ENCODE measurements at places on chromosomes 12 and 14.

- no peak for DNase-seq
Observed at GRCh38 chr12:28440081-28440608, 249.9 kb downstream of the CCDC91 start.

DNA sequence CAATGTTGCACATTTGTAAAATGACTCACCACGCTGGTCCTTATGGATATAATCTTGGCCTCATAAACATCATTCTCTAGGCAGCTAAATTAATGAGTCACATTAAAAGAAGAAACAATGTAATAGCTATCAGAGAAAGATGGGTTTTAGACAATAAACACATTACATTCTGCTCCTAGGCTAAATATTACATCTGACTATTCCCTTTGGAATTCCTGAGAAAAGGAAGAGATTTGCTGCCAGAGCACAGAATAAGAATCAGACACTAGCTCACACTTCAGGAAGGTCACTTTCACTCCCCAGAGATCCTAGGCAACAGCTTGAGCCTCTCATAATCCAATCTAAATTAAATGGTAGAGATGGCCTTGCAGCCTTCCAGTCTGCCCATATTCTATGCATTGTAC is 218.2 kb downstream of the PTPRO start:
- DNase-seq: no peak

- DNase-seq: no peak
Observed at GRCh38 chr12:52980096-52980649, 26.1 kb upstream of the EIF4B start.

DNA sequence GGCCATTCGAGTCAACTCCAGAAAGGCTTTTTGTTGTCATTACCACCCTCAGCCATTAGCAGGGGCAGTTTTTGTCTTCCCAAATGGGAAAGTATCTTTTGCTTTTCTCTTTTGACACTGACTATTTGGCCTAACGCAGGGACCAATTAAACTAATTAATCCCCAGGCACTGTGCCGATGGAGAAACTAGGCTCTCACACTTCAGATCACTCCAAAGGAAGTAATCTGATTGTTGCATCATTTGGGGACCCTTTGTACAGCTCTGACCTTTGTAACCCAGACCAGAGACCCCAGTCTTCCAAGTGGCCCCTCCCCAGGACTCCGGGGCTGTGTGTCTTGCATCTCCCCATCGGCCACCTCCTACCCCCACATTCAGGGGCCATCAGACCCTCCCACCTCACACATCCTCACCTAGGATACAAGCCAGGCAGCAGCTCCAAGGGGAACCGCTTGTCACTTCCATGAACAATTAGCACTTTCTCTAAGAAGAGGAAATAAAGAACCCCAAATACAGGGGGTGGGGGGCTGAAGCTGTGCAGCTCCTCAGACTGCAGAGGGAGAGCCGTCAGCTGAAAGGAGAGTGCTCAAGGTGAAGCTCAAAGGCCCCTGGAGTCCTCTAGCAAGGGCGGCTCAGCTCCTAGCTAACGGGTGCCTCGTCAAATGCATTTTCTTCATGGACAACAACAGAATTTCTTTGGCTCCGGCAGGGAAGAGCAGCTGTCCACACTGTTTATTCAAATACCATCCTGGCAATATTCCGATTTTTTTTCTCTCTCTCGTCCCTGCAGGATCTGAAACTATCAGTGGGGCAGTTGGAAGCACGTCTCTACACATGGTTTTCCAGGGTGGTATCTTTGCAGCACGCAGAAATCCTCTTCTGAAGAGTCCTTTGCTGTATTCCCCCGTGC is 64.3 kb upstream of the DIO3 start:
- DNase-seq: no peak

DNA sequence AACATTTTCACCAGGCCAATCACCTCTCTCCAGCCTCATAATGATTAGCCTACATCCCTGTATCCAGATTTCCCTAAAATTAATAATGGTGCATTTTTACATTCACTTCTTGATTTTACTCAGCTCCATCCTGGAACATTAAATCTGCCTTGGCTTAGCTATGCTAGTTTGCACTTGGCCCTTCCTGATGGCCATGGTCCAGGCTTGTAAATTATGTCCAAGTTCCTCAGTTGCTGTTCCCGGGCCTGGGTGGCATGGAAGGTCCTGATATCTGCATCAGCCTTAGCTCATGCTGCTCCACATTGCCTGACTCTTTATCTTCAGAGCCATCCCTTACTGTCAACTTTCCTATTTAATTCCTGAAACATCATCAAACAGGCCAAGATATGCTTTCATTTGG is 11.1 kb upstream of the METTL17 start:
- no peak for DNase-seq

- no peak for DNase-seq
Observed at GRCh38 chr14:63918411-63918810, 65.6 kb downstream of the SYNE2 start.

GRCh38 chr12:20369305-20370013 is 1.1 kb downstream of the PDE3A start:
- DNase-seq: no peak

DNA sequence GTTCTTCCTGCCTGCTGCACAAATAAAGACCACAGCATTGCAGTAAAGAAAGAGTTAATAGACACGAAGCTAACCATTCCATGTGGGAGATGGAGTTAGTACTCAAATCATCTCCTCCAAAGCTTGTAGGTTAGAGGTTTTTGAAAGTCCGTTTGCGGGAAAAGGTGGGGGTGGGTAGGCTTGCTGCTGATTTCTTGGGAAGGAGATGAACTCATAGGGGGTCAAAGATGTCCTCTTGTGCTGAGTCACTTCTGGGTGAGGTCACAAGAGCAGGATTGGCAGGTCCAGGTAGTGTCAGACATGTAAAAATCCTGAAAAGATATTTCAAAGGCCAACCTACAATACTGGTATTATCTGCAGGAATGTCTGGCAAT is 66.4 kb downstream of the PTHLH start:
- DNase-seq: no peak

DNA sequence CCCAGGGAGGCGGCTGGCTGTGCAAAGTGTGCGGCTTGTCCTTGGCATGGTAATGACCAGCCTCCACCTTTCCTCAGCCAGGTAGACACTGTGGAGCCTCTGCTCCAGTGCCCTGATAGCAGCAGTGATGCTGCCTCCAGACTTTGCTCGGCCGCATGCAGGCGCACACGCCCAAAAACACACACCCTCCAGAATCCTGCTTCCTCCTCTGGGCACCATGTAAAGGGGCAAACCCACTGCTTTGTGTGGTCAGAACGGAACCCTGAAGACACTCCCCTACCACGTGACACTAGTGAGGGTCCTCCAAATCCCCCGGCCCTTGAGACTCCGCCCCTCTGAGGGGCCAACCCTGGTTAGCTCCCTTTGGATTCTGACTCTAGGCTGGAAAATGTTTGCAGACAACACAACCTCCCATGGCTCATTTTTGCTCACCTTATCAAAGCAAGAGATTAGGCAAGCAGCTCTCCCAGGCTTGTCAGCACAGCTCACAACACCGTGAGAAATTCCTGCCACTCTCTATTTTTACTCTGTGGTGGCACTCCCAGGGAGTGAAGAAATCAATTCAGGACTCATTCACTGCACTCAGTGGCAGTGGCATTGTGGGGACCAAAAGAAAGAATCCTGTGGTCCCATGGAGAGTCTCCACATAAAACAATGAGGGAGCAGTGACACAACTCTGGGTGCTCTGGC is 4.5 kb downstream of the KRT77 start:
- DNase-seq: no peak

- DNase-seq: no peak
Observed at GRCh38 chr12:50291377-50291776, 8.1 kb upstream of the LIMA1 start.

GRCh38 chr12:110371408-110372055 is 32.0 kb downstream of the ANAPC7 start:
- DNase-seq: no peak

GRCh38 chr12:46269429-46270241 is 792 bp upstream of the SLC38A1 start:
- DNase-seq: peak; percentile 38

GRCh38 chr12:132268674-132269073 is 60.7 kb downstream of the GALNT9 start:
- no peak for DNase-seq

- no peak for DNase-seq
Observed at GRCh38 chr12:24864796-24865125, 84.1 kb downstream of the BCAT1 start.

GRCh38 chr12:118359541-118359915 is 13.2 kb downstream of the TAOK3 start:
- DNase-seq: no peak

DNA sequence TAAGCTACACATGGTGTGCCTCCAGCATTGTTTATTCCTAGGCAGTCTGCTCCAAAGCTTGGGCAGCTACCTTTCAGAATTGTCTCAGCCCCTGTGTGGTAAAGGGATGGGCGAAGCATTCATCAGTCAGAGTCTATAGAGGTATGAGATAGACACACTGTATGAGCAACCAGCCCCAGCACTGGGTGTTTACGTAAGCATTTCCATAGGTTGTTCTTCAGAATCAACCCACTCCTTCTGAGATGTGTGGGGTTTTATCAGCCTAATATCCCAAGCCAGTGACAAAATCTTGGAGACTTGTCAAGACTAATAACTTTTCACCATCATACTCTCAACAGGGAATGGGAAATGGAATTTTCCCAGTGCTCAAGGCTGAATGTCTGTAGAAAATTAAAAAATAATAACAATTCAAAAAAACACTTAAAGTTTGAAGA is 98.2 kb downstream of the BTG1 start:
- DNase-seq: no peak

GRCh38 chr14:48536318-48536717 is 860.9 kb upstream of the MDGA2 start:
- DNase-seq: no peak

DNA sequence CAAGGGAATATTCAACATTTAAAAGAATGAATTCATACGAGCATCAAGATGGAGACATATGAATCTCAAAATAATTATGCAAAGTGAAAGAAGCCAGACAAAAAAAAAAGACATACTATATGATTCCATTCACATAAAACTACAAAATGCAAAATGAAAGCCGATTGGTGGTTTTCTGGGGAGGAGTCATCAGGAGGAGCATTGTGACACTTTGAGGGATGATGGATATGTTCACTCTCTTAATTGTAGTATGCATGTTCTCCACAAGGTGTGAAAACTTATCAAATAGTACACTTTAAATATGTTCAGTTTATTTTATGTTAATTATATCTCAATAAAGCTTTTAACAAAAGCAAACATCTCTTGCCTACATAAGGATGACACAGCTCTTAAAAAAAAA is 13.5 kb downstream of the OLR1 start:
- no peak for DNase-seq

GRCh38 chr12:2834581-2835491 is at the start of gene NRIP2:
TSS of gene NRIP2 (minus strand) at chr12:2835035. CDS start at chr12:2834983, 52 bp downstream.
- DNase-seq: no peak

- no peak for DNase-seq
Observed at GRCh38 chr12:104243551-104243950, 28.0 kb downstream of the TXNRD1 start.

DNA sequence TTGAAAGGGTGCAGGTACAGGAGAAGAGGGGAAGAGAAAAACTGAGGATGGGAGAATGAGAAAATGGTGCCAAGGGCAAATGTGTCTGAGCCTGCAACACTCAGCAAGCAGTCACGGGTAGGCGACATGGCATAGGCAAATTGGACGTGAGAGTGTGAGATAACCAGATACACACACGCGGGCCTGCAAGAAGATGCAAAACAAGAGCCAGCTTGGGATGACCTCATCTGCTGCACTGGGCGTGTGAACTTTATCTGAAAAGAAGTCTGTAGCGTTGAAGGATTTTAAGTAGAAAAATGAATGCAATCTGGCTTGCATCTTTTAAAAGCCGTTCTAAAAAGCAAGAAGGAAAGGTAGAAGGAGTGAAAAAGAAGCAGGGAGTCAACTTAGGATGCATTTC is 160.4 kb downstream of the NTF3 start:
- no peak for DNase-seq

DNA sequence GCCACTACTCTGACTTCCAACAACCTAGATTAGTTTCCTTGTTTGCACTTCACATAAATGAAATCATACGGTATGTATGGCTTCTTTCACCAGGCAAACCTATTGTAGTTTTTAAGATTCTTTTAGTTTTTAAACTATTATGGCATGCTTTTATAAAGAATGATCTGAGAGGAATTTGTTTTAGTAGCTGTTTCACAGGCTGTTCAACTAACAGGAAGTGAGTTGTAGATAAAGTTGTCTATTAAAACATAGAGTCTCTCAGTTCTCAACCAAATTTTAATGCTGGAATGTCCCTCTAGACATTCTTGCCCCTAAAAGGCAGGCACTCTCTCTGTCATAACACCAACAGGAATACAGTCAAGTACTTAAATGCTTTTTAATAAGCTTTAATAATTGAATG is 102.7 kb upstream of the DACT1 start:
- no peak for DNase-seq

- no peak for DNase-seq
Observed at GRCh38 chr12:98725476-98726247, 80.6 kb downstream of the APAF1 start.
